Activated CD8-positive, alpha-beta memory T cell treated with anti-CD3 and anti-CD28 coated beads, Interleukin-2, amount 50 U/mL, for 4 hours (primary cell): ENCODE measurements at places on chromosomes 12 and 14.

DNA sequence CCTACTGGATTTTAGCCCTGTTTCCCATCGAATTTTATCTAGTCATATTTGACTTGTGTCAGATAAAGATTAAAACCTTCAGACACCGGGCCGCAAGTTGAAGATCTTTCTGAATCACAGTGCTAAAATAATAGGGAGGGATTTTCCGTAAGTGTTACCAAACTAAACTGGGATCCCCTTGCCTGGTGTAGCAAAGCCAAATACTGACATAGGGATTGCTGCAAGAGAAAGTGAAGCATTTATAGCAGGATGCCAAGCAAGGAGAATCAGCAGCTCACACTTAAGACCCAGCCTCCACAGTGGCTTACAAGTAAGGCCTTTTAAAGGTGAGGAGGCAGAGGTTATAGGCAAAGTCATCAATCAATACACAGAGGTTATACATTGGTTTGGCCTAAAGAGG, 147.4 kb downstream of the AKAP6 start:
- DNase-seq: no peak

DNA sequence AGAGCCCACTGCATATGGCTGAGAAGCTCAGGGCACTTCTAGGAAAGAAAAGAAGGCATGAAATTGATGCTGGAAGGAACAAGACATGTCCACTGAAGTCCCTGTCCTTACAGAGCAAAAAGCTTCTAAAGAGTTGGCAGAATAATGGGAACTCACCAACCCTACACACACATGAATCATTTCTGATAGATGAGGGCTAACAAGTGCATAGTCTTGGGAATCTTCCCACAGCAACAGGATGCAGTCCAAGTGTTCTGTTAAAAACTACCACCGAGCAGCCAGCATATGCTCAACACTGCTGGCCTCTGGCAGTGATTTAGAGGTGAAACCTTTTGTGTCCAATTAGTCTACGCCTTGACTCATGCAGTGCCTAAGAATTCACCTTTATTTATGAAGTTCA, 44.8 kb downstream of the RHOJ start:
- DNase-seq: no peak

- no peak for DNase-seq
Observed at GRCh38 chr12:63124778-63125177, 26.2 kb downstream of the AVPR1A start.

DNA sequence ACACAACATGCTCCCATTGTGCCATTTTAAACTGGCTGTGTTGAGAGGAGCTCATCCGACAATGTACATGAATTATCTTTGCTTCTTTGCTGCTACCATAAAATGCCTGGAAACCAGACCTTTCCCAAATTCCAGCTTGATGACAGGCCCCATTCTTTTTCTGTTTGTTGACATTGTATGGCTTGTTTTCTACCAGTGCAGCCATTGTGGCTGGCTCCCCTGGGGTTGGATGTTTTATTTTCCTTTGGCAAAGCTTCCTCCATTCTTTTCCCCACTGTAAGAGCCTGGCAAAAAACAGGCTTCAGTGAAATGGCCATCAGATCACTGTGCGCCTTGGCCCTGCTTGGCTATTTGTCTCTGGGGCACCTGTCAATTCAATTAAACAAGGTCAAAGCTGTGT, 532.5 kb downstream of the VRK1 start:
- no peak for DNase-seq

- DNase-seq: no peak
Observed at GRCh38 chr12:51926064-51926632, 18.8 kb downstream of the ACVRL1 start.
